MM.1S (cell line): ENCODE measurements at places on chromosomes 7 and 10.

- no peak overlapping the region for H3K27ac ChIP-seq
- H3K36me3 ChIP-seq: peaks cover 5% of the 10 kb centered on the region; the same call in 1 of the 2 replicates
- H3K4me1 ChIP-seq: no peaks in the 10 kb centered on the region
- H3K27me3 ChIP-seq: no peaks in the 10 kb centered on the region
- no peak overlapping the region for H3K4me3 ChIP-seq
Observed at GRCh38 chr7:35878351-35878750, 77.5 kb downstream of the SEPTIN7 start.

GRCh38 chr7:48097521-48098231 lies 8.6 kb downstream of the UPP1 start:
- no peaks in the 10 kb centered on the region for H3K4me1 ChIP-seq
- H3K36me3 ChIP-seq: no peaks in the 10 kb centered on the region
- no peak overlapping the region for H3K27ac ChIP-seq
- no peak for DNase-seq

GRCh38 chr10:11249152-11249807 lies 231.6 kb downstream of the CELF2 start:
- H3K4me1 ChIP-seq: peaks cover 97% of the 10 kb centered on the region
- DNase-seq: no peak
- H3K27ac ChIP-seq: peak overlapping the region; percentile 99; the same call in 1 of the 2 replicates

DNA sequence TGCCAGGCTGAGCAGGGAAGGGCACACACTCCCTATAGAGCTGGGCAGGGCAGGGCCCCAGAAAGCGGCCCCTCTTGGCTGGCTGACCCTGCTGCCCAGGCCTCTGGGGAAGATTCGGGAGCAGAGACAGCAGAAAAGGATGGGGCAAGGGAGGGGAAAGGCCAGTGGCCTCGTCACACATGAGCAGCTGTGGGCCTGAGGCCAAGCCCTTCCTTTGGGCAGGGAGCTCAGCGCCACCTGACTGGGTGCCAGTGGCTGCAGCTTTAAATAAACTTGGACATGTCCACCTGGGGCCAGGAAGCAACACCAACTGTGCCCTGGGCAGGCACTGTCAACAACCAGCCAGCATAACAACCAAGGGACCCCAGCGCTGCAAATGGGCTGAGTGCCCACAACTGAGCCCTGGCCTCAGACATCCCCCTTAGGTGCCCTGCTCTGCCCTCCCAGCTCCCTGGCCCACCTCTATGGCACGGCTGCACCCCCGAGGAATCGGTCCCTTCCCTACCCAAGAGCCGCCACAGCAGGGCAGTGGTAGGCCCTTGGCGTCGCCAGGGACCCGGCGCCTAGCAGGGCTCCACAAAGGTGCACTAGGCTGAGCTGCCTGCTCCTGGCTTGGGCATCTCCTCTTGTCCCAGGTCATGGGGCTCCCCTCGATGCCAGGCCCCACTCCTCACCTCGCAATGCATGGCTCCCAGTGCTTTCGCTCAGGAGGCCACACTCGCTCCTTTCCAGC lies 2.6 kb downstream of the CAMK2B start:
- peaks cover 40% of the 10 kb centered on the region for H3K27me3 ChIP-seq
- no peak overlapping the region for H3K4me3 ChIP-seq
- no peak overlapping the region for H3K27ac ChIP-seq
- DNase-seq: no peak
- no peaks in the 10 kb centered on the region for H3K36me3 ChIP-seq

DNA sequence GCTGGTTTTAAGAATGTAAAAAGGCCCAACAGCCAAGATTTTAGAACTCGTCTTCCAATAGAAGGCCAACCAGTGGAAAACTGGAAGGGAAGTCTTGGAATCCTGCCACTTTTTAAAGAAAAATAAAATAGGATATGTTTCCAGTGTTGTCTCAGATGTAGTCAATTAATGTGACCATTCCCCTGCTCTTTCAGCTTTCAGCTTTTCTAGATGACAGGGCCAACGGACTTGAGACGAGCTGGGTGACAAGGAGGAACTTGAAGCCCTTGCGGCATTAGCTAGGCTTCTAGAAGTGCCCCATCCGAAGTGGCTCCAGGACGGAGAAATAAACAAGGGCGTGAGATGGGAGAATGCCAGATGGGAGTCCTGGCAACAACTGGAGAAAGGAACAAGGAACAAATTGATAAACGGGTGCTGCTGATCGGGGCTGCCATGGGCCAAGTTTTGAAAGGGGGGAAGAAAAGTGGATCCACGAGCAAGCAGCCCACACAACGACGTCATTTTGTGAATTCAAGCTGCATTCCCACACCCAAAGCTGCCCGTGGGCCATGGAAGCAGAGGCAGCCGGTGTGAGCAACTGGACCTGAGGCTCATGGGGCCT lies 42.3 kb downstream of the CTBP2 start:
- no peak overlapping the region for H3K4me3 ChIP-seq
- H3K4me1 ChIP-seq: no peaks in the 10 kb centered on the region
- no peaks in the 10 kb centered on the region for H3K36me3 ChIP-seq
- H3K27me3 ChIP-seq: peaks cover 64% of the 10 kb centered on the region

- no peak overlapping the region for H3K4me3 ChIP-seq
- H3K4me1 ChIP-seq: no peaks in the 10 kb centered on the region
- H3K27me3 ChIP-seq: peaks cover 32% of the 10 kb centered on the region
- H3K36me3 ChIP-seq: no peaks in the 10 kb centered on the region
Observed at GRCh38 chr7:44288381-44288685, 37.1 kb downstream of the CAMK2B start.

DNA sequence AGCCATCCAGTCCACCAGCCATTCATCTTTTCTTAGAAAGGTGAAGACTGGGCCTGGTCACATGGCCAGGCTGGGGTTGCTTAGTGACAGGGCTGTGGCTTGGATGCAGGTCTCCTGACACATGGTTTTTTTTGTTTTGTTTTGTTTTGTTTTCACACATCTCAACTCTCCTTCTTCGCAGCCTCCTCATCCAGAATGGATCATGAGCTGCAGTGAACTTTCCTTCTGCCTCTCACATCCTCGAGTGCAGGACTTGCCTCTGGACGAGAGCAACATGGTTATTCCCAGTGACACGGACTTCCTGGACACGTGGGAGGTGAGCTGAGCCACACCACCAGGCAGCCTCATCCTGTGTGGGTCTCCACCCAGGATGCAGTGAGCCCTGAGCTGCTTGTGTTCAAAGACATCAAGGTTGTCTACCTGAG lies 9.5 kb downstream of the AKR1E2 start:
- DNase-seq: no peak
- no peaks in the 10 kb centered on the region for H3K4me1 ChIP-seq
- no peaks in the 10 kb centered on the region for H3K36me3 ChIP-seq
- H3K27ac ChIP-seq: no peak overlapping the region

GRCh38 chr10:43965033-43965917 lies 316.6 kb upstream of the ZNF32 start:
- no peaks in the 10 kb centered on the region for H3K27me3 ChIP-seq
- H3K4me3 ChIP-seq: no peak overlapping the region
- H3K27ac ChIP-seq: no peak overlapping the region
- H3K36me3 ChIP-seq: no peaks in the 10 kb centered on the region
- peak; percentile 6 for DNase-seq

DNA sequence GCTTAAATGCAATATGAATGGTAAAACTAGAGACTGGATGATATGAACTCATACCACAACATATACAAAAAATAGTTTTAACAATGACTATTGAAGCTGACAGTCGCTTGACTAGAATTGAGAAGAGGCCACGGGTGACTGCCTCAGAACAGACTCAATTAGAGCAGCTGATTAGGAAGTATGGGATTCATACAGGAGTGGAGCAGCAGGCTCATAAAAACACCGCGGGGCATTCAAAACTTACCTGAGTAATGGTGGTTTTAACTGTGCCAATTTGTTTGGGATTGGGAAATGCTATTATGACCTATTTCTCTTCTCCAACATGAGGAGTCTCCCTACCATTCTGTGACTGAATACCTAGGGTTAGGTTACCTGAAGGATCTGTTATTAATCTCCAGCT lies 2.1 kb downstream of the CADPS2 start:
- H3K27me3 ChIP-seq: no peaks in the 10 kb centered on the region
- H3K4me1 ChIP-seq: peaks cover 46% of the 10 kb centered on the region
- peak overlapping the region; percentile 93 for H3K4me3 ChIP-seq
- H3K36me3 ChIP-seq: no peaks in the 10 kb centered on the region
- DNase-seq: no peak

DNA sequence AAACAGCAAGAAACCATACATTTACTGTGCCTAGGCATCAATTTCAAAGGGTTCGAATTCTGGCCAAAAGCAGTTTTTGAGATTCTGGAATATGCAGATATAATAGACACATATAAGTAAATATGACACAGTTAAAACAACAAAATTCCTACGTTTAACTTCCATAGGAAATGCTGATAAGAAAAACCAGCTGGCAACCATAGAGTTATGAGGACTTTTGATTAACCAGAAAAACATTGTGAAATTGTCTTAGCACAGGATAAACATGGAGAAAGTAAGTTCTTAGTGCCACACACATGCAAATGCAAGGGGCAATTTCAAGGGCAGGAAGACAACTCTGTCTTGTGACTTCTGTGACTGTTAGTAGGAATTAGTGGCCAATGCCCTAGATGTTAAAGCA lies 702.1 kb downstream of the TNS3 start:
- no peak for DNase-seq
- no peak overlapping the region for H3K4me3 ChIP-seq
- no peaks in the 10 kb centered on the region for H3K36me3 ChIP-seq
- H3K4me1 ChIP-seq: peaks cover 11% of the 10 kb centered on the region; the same call in 1 of the 2 replicates

GRCh38 chr10:26887611-26888215 lies 27.0 kb upstream of the ABI1 start:
- H3K4me3 ChIP-seq: no peak overlapping the region
- H3K36me3 ChIP-seq: no peaks in the 10 kb centered on the region
- H3K27ac ChIP-seq: no peak overlapping the region
- no peak for DNase-seq

GRCh38 chr7:134505856-134506255 lies 21.5 kb upstream of the AKR1B10 start:
- H3K4me3 ChIP-seq: no peak overlapping the region
- H3K4me1 ChIP-seq: no peaks in the 10 kb centered on the region
- no peaks in the 10 kb centered on the region for H3K36me3 ChIP-seq
- no peaks in the 10 kb centered on the region for H3K27me3 ChIP-seq
- H3K27ac ChIP-seq: no peak overlapping the region
- no peak for DNase-seq

DNA sequence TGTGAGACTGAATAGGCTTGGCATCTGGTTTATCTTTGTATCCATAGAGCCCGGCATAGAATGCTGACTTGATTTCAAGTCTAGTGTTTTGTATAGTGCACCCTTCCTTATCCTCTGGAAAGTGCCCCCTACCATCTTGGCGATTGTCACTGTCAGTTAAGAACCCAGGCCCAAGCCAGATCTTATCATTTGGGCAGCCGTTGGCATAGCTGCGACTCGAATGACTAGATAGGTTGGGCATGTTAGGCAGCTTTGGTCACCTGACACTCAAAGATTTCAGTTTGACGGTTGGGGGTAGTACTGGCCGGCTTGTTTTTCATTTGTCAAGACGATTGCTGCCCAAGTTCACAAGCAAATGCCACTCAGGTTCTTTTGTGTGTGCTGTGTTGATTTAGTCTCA lies 6.6 kb downstream of the NIPSNAP2 start:
- no peak for DNase-seq
- no peak overlapping the region for H3K4me3 ChIP-seq
- H3K4me1 ChIP-seq: no peaks in the 10 kb centered on the region
- no peaks in the 10 kb centered on the region for H3K27me3 ChIP-seq
- H3K27ac ChIP-seq: no peak overlapping the region

- no peak overlapping the region for H3K4me3 ChIP-seq
- H3K36me3 ChIP-seq: no peaks in the 10 kb centered on the region
- H3K27me3 ChIP-seq: no peaks in the 10 kb centered on the region
- no peak for DNase-seq
- no peak overlapping the region for H3K27ac ChIP-seq
- no peaks in the 10 kb centered on the region for H3K4me1 ChIP-seq
Observed at GRCh38 chr7:84612981-84613681, 418.5 kb upstream of the SEMA3A start.

- no peaks in the 10 kb centered on the region for H3K4me1 ChIP-seq
- no peaks in the 10 kb centered on the region for H3K36me3 ChIP-seq
- H3K27ac ChIP-seq: no peak overlapping the region
- H3K4me3 ChIP-seq: no peak overlapping the region
- peaks cover 55% of the 10 kb centered on the region for H3K27me3 ChIP-seq
Observed at GRCh38 chr10:71447676-71448075, 51.0 kb downstream of the CDH23 start.

GRCh38 chr10:124569623-124570470 lies 108.2 kb downstream of the LHPP start:
- peaks cover 5% of the 10 kb centered on the region; the same call in 1 of the 2 replicates for H3K27me3 ChIP-seq
- no peaks in the 10 kb centered on the region for H3K36me3 ChIP-seq
- no peaks in the 10 kb centered on the region for H3K4me1 ChIP-seq
- no peak overlapping the region for H3K27ac ChIP-seq
- H3K4me3 ChIP-seq: no peak overlapping the region

GRCh38 chr10:33820531-33820930 lies 486.1 kb upstream of the NRP1 start:
- H3K27ac ChIP-seq: no peak overlapping the region
- DNase-seq: no peak
- H3K4me3 ChIP-seq: no peak overlapping the region
- H3K27me3 ChIP-seq: no peaks in the 10 kb centered on the region

DNA sequence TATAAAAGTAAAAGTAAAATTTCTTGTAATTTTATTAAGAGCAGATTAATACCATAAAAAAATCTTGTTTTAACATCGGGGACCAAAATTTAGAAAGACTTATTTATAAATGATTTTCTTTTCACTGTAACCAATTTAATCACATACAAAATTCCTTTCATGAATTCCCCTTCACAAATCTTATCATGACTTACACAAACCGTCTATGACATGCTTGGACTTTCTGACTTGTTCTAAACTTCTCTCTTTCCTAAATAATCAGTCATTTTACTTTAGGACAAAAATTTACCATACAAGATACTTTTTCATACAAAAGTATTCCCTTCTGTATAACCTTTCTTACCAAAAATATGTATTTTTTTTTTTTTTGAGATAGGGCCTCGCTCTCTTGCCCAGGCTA lies 9.3 kb downstream of the CROT start:
- H3K4me3 ChIP-seq: no peak overlapping the region
- no peaks in the 10 kb centered on the region for H3K4me1 ChIP-seq
- no peaks in the 10 kb centered on the region for H3K27me3 ChIP-seq
- no peak overlapping the region for H3K27ac ChIP-seq
- no peak for DNase-seq

- no peak overlapping the region for H3K27ac ChIP-seq
- no peaks in the 10 kb centered on the region; the same call in 1 of the 2 replicates for H3K27me3 ChIP-seq
- no peaks in the 10 kb centered on the region for H3K36me3 ChIP-seq
Observed at GRCh38 chr7:47580811-47581331, 1.0 kb downstream of the TNS3 start.

- H3K4me3 ChIP-seq: no peak overlapping the region
- no peak overlapping the region for H3K27ac ChIP-seq
- no peaks in the 10 kb centered on the region for H3K4me1 ChIP-seq
- H3K27me3 ChIP-seq: no peaks in the 10 kb centered on the region
Observed at GRCh38 chr7:94403546-94403945, 8.9 kb downstream of the COL1A2 start.

GRCh38 chr10:118544401-118544948 lies 51.0 kb downstream of the PRLHR start:
- no peak overlapping the region for H3K27ac ChIP-seq
- no peak for DNase-seq
- no peaks in the 10 kb centered on the region for H3K36me3 ChIP-seq
- no peak overlapping the region for H3K4me3 ChIP-seq
- no peaks in the 10 kb centered on the region for H3K4me1 ChIP-seq

GRCh38 chr10:110413903-110414547 lies 83.7 kb upstream of the DUSP5 start:
- no peaks in the 10 kb centered on the region for H3K27me3 ChIP-seq
- H3K36me3 ChIP-seq: no peaks in the 10 kb centered on the region
- H3K4me3 ChIP-seq: no peak overlapping the region
- peaks cover 73% of the 10 kb centered on the region for H3K4me1 ChIP-seq
- no peak for DNase-seq

- no peak overlapping the region for H3K27ac ChIP-seq
- H3K27me3 ChIP-seq: no peaks in the 10 kb centered on the region
- peak; percentile 34 for DNase-seq
Observed at GRCh38 chr7:43905956-43906330, 453 bp downstream of the URGCP start.
